Hepatocyte (in vitro differentiated cells): ENCODE measurements at places on chromosomes 1 and 21. TPM values are rescaled to one million over a fixed set of nuclear protein-coding genes. Genes with fewer than 3 reads are reported as not detected.

- DNase-seq, result no peak
Observed at GRCh38 chr1:71242239-71242638, 161.4 kb upstream of the ZRANB2 start.

GRCh38 chr1:19009126-19009881, 52.8 kb upstream of the IFFO2 start:
- DNase-seq, result no peak

- DNase-seq, result no peak
Observed at GRCh38 chr1:224513383-224513782, 78.8 kb upstream of the WDR26 start.

DNA sequence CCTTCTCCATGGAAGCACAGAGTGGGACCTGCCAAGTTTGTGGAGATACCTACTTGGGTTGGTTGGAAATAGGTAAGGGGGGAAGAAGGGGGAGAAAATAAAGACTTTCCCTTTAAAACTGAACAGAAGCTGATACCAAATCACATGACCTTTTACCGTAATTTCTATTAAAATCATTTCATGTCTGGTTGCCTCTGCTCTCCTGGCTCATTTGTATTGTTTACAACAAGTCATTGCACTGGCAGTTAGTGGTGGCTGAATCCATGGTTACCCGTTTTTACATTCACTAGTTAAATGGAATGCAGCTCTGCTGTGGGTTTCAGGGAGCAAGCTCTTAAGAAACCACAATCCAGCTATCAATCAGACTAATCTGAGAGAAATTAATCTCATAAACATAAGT, 353.7 kb upstream of the ESRRG start:
- DNase-seq, result no peak

DNA sequence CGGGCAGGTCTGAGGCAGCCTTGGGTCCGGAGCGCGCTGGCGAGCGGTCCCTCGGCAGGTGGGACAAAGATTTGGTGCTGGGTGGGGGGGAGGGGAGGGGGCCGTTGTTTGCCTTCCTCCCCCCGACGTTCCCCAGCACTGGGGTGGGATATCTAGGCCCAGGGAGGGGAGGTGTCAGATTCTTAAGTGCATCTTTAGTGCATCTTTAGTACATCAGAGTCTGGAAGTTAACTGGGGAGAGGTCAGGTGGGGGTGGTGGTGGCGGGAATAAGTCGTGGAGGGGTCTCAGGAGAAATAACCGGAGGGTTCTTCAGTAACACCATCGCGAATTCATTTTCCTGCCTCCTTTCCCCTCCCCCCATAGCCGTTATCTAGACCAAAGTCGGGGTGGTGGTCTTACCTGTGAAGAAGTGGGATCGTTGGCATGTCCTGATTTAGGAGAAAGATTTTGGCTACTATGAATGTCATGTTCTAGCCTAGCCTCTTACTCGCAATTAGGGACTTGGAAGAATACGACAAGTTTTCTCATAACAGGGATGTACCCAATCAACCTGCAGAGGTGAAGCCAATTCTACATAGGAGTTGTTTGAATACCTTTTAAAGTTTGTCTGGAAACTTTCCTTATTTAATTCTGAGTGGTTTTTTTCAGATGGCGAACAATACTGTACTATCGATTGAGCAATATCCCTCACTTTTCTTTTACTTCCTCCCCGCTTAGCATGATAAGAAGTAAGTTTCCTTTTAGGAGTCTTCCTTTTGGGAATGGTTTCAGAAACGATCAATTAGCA, 886 bp downstream of the ZMYM4 start:
- peak; percentile 17 for DNase-seq

DNA sequence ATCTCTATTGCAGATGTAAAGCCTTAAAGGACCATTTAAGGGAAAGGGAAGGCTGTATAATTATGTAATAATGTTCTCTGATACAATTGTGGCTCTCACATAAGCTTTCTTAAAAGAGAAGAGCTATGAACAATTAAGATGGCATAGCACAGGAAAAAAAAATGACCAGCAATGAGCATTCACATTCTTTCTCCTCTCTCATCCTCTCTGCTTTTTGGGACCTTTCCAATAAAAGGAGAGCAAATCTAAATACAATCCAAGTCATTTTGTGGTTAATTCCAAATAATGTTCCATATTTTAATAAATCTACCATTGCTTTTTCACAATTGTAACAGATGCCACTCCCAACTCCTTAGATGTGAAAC, 23.5 kb downstream of the SMYD3 start:
- DNase-seq, result no peak

GRCh38 chr1:59631561-59632255, 183.0 kb upstream of the HOOK1 start:
- no peak for DNase-seq

DNA sequence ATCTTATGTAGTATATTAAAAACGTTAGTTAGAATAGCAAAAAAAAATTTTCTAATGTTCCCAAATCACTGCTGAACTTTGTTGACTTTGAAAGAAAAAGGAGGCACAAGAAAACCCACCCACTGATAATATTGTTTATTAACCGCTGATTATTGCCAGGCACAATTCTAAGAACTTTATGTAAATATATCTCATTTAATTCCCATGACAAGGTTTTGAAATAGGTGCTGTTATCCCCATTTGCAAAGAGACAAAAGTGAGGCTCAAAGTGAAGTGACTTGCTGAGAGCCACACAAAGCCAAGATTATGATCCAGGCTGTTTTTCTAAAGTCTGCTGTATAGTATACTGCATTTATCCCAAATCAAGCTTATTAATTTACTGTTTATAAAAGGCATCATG, 56.4 kb downstream of the SASS6 start:
- no peak for DNase-seq

- DNase-seq, result no peak
Observed at GRCh38 chr1:233357595-233358397, 30.3 kb downstream of the MAP3K21 start.

GRCh38 chr1:193448682-193449461, 262.5 kb upstream of the B3GALT2 start:
- DNase-seq, result no peak

- peak; percentile 49 for DNase-seq
Observed at GRCh38 chr1:47390843-47391242, 25.2 kb upstream of the FOXE3 start.

- no peak for DNase-seq
Observed at GRCh38 chr21:17386498-17386897, 126.3 kb upstream of the CXADR start.

GRCh38 chr1:52348704-52349300, 17.2 kb downstream of the CC2D1B start:
- DNase-seq, result peak; percentile 62

DNA sequence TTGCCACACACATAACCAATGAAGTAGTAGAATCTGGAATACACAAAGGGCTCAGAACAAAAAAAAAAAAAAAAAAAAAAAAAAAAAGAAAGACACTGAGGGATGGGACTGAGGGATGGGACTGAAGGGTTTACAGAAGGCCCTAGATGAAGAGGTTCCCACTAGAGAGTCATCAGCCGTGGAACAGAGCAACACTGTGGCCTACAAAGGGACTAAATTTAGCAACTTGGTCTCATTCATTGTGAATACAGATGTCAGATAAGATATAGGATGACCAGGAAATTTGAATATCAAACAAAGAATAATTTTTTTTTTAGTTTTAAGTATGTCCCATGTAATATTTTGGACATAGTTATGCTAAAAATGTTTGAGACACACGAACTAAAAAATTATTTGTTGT, 62.1 kb downstream of the GLUL start:
- DNase-seq, result no peak

- no peak for DNase-seq
Observed at GRCh38 chr1:36762174-36762573, 272.1 kb downstream of the GRIK3 start.

DNA sequence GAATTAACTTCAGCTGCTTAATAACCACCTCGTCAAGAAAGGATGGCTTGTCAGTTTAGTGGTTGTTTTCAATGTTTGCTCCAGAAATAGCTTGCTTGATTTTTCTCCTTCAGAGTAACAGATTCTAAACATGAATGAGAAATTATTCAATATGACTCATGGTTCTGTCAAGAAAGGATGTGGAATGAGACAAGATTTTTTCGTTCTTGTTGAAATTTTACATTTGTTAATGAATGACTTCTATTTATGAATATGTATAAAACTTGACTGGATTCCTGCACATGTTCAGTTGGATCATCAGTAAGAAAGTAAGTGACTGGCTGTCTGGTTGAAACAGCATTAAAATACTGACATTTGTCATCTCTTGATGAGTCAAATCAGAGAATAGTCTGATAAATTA, 38.3 kb downstream of the IFI44 start:
- DNase-seq, result no peak

- no peak for DNase-seq
Observed at GRCh38 chr1:41479000-41479807, 5.3 kb downstream of the EDN2 start.

- DNase-seq, result peak; percentile 32
Observed at GRCh38 chr1:154819628-154820590, 50.2 kb downstream of the KCNN3 start.

DNA sequence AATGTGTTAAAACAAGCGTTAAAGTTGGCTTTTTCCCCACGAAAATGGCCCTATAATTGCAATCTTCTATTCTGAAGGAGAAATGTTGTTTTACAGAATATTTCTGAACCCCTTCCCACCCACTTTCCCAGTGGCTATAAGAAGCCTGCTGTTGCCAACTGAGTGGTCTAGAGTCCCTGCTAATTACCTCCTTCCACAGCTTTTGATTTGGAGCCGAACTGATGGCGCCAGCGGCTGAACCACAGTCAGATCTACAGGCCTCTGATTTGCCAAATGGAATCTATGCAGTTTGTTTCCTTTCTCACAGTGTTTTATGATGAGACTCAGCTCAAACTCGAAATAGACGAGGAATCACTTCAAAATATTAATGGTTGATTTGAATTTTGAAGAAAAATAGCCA, 76.0 kb upstream of the C1orf105 start:
- DNase-seq, result no peak

- peak; percentile 73 for DNase-seq
Observed at GRCh38 chr1:40316595-40317393, at the start of gene COL9A2. Gene COL9A2, minus strand, starts transcription at chr1:40317286. Its CDS starts 89 bp downstream, at chr1:40317197.

GRCh38 chr1:234833646-234834045, 223.7 kb upstream of the IRF2BP2 start:
- no peak for DNase-seq

DNA sequence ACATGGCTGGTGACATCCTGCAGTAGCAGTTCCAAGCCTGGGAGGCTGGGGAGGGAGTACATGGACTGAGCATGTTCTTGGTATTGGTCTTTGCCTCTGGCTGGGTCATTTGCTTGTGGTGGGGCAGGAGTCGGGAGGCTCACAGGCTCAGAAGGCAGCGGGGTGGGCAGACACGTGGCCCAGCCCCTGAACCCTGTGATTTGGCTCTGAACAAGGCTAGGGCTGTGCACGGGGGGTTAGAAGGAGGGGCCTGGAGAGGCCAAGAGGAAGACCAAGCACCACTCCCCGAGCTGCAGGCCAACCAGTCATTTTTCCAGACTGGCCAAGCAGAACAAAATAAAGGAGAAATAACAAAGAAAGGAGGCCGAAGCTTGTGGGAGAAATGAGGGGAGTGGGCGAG, 9.7 kb upstream of the PRELP start:
- DNase-seq, result no peak

DNA sequence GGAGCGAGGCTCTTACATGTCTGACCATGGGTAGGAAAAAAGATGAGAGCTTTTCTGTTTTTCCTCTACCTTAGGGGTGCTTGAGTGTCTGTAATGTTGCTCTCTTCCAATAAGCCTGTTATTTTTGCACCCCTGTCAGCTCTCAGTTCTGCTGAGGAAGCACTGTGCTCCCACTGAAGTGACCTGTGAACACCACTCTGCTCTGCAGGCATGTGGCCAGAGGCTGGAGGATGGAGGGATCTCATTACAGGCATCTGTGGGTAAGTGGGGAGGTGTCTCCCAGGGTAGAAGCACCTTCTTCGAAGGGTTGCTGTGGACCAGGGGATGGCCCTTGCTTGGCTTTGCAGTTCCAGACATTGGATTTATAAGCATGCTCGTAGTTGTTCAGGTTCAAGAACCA, 56.8 kb upstream of the RBM15 start:
- no peak for DNase-seq

- DNase-seq, result no peak
Observed at GRCh38 chr1:218613105-218613504, 268.0 kb downstream of the TGFB2 start.

DNA sequence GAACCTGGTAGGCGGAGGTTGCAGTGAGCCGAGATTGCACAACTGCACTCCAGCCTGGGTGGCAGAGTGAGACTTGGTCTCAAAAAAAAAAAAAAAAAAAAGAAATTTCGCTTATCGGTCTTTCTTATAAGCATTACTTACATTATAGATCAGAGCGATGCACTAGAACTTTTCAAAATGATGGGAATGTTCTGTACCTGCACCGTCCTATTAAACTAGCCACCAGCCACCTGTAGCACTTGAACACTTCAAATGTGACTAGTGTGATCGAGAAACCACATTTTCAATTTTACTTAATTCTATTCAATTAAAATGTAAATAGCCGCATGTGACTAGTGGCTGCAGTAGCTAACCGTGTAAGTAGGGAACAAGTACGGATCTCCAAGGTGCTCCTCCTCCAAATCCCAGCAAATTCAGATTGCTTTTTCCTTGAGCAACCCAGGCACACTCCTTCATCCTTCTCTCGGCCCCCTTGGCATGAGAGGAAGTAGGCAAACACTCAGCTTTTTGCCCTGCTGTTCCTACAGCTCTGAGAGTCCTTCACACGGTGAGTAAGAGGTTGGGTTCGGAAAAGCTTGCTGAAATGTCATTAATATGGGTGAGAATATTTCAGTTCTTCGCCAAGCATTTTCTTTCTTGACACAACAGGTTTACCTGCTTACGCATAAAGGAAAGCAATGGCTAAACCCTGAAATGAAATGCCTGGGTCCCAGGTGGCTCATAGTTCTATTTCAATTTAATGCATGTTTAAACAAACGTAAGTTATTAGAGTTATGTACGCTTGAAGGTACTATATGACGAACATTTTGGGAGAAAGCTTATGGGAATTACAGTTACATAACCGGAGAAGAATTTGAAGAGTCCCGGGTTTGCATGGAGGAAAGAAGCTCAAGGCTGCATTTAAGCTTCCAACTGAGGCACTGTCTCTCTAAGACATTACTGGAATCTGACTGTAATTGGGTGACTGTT, 69.5 kb upstream of the HUNK start:
- DNase-seq, result no peak

DNA sequence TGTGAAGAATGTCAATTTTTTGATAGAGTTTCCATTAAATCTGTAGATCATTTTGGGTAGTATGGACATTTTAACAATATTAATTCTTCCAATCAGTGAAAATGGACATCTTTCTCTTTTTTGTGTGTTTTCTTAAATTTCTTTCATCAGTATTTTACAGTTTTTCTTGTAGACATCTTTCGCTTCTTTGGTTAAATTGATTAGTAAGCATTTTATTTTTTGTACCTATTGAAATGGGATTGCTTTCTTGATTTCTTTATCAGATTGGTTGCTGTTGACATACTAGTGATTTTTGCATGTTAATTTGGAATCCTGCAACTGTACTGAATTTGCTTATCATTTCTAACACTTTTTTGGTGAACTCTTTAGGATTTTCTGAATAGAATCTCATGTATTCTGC, 683.2 kb upstream of the NCAM2 start:
- no peak for DNase-seq

AXDND1 gene
- 0.13 TPM in 1 of 2 replicates, not detected in the other for total RNA-seq

SH2D2A gene
- 0.60 and 2.6 TPM in 2 replicates for total RNA-seq

CFHR2 gene
- total RNA-seq, result 16.9 and 35.6 TPM in 2 replicates

ATP1A2 gene
- total RNA-seq, result 2.9 and 4.7 TPM in 2 replicates

B3GALT2 gene
- total RNA-seq, result 7.9 and 9.7 TPM in 2 replicates

KCNN3 gene
- total RNA-seq, result 0.36 and 0.67 TPM in 2 replicates

ARHGAP29 gene
- 22.3 and 22.4 TPM in 2 replicates for total RNA-seq

CFHR4 gene
- 2.1 and 3.4 TPM in 2 replicates for total RNA-seq

OR2AK2 gene
- total RNA-seq, result not detected in 2 replicates

RPTN gene
- not detected in 2 replicates for total RNA-seq

HSD3B1 gene
- 62.4 and 101 TPM in 2 replicates for total RNA-seq

S100A12 gene
- not detected in 2 replicates for total RNA-seq
